ELR (cell line): ENCODE measurements at places on chromosomes 11 and 22.
A peak's percentile ranks its signal among the peaks of the same experiment; 100 is the strongest.

DNA sequence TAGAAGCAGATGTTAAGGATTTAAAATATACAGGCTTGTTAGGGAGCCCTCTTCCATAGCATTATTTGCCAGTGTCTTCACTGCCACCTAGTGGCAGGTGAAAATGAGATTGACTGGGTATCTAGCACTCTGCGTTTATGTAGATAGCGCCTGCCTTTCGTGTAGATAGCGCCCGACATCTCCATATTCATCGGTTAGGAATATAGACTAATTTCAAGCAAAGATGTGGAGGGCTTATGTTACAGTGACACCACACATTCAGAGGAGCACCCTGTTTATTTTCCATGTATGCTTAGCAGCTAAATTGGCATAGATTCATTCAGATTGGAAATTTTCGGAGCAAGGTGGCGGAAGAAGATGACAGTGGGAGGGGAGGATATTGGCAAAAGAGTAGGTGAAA lies 72.0 kb downstream of the SLC5A12 start:
- peak; percentile 60 for DNase-seq

GRCh38 chr11:112315057-112315720 lies 54.5 kb upstream of the PLET1 start:
- DNase-seq: no peak

GRCh38 chr22:23197836-23198235 lies 17.5 kb downstream of the BCR start:
- DNase-seq: no peak

DNA sequence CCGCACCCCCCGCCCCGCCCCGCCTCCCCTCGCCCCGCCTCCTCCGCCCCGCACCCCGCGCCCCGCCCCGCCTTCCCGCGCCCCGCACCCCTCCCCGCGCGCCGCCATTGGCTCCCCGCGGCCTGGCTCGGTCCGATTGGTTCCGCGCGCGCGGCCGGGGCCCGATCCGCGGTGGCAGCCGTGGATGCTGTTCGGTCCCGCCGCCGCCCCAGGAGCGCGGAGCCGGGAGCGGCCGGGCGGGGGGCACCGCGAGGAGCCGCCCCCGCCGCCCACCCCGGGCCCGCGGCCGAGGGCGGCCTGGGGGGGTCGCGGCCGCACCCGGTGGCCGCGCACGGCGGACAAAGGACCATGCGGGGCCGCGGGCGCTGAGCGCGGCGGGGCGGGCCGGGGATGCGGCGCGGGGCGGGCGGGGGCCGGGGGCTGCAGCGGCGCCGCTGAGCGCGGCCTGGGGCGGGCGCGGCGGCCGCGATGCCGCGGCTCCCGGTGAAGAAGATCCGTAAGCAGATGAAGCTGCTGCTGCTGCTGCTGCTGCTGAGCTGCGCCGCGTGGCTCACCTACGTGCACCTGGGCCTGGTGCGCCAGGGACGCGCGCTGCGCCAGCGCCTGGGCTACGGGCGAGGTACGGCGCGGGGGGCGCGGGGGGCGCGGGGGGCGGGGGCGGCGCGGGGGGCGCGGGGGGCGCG lies at the start of gene B4GALNT4:
Gene B4GALNT4, plus strand, starts transcription at position 164 of the 683 bp plus-strand sequence. Its CDS starts 305 bp downstream, at position 469.
- DNase-seq: peak; percentile 21

- DNase-seq: peak; percentile 81
Observed at GRCh38 chr11:128517451-128518230, 69.7 kb downstream of the ETS1 start.

GRCh38 chr11:128886406-128887124 lies 4.6 kb upstream of the KCNJ5 start:
- DNase-seq: peak; percentile 35

GRCh38 chr11:111135101-111135500 lies 110.4 kb upstream of the POU2AF2 start:
- DNase-seq: no peak

GRCh38 chr22:17639247-17639741 lies 737 bp downstream of the BCL2L13 start:
- DNase-seq: peak; percentile 70

- DNase-seq: no peak
Observed at GRCh38 chr11:9070749-9071491, 20.5 kb downstream of the SCUBE2 start.

DNA sequence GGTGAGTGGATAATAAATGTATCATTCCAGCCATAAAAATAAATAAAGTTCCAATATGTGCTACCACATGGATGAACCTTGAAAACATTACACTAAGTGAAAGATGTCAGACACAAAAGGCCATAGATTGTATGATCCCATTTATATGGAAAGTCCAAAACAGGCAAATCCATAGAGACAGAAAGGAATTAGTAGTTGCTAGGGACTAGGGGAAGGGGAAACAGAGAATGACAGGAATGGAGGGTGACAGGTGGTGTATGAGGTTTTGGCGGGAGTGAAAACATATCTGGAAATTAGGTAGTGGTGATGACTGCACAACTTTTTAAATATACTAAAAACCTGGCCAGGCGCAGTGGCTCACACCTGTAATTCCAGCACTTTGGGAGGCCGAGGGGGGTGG lies 15.2 kb upstream of the CARD10 start:
- DNase-seq: no peak

DNA sequence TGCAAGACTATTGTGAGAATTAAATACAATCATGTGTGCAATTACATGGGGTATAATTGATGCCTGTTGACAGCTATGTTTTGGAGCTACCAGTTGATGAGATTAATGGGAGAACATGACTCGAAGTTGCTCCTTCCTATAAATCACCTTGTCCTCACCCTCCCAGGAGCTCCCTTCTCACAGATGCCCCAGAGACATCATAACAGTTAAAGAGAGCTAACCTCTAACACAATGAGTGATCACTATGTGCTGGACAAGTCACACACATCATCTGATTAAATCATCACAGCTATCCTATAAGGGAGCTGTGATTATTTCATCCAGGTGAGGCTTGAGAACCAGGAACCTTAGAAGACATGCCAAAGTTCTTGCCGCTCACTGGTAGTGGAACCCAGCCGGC lies 394.2 kb downstream of the NTM start:
- DNase-seq: no peak

GRCh38 chr11:32290783-32291182 lies 144.6 kb downstream of the WT1 start:
- DNase-seq: no peak

DNA sequence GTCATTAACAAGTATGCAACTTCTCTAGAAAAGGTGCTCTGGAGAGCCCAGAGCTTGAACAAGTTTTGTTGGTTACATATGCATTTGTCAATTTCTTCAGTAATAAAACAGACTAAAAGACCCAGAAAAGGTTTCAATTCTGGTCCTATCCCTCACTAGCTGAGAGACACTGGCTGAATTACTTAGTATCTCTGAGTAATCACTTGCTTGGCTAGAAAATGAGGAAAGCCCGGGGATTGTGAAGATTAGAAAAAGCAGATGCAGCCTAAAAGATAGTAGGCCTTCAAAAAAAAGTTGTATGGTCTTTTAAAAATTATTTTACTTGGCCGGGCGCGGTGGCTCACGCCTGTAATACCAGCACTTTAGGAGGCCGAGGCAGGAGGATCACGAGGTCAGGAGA lies 41.2 kb downstream of the MAPK1 start:
- DNase-seq: no peak

DNA sequence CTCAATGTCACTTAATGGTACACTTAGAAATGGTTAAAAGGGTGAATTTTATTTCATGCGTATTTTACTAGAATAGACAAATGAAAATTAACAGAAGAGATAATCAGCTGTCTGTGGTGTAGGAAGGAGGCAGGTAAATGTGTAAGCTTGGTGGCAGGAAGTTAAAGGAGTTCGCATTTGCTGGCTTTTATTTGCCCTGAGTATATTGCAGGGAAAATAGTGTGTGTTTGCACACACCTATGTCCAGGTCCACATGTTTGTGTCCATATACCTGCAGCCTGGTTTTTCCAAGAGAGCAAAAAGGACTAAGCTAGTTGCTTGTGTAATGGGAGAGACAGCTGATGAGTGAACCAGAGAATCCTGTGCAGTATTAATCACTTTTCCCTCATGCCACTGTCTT lies 16.0 kb downstream of the NTM start:
- no peak for DNase-seq

DNA sequence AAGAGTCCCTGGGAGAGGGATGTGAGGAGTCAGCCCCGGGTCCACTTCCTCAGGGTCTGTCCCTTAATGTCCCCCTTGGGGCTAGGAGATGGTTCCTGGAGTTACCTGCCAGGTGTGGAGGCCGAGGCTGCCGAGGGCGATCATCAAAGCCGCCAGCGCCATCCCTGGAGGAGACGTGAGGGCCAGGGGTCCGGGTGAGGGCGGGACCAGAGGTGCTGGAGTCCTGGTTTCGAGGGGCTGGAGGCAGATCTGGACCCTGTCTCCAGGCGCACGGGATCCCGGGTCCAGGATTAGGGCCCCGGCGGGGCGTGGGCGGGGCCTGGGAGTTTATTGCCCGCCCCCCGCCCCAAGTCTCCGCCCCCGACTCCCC lies at the start of gene ART5:
Gene ART5, minus strand, starts transcription at position 292 of the 370 bp plus-strand sequence. Its CDS starts 130 bp downstream, at position 162.
- DNase-seq: no peak

DNA sequence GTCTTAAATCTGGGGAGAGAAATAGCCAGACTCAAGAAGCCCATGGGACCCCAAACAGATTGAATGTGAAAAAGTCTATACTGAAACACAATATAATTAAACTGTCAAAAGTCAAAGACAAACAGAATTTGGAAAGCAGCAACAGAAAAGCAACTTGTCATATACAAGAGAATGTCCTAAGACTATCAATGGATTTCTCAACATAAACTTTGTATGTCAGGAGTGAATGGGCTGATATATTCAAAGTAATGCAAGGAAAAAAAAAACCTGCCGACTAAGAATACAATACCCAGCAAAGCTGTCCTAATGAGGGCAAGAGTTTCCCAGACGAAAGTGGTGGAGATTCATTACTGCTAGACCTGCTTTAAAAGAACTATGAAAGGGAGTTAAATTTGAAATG lies 73.2 kb downstream of the TBC1D22A start:
- no peak for DNase-seq

DNA sequence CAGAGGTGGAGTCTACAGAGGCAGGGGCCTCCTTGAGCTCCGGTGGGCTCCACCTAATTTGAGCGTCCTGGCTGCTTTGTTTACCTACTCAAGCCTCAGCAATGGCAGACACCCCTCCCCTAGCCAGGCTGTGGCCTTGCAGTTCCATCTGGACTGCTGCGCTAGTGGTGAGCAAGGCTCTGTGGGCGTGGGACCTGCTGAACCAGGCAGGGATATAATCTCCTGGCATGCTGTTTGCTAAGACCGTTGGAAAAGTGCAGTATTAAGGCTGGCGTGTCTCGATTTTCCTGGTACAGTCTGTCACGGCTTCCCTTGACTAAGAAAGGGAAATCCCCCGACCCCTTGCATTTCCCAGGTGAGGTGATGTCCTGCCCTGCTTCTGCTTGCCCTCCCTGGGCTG lies 77.7 kb downstream of the GDPD4 start:
- no peak for DNase-seq

DNA sequence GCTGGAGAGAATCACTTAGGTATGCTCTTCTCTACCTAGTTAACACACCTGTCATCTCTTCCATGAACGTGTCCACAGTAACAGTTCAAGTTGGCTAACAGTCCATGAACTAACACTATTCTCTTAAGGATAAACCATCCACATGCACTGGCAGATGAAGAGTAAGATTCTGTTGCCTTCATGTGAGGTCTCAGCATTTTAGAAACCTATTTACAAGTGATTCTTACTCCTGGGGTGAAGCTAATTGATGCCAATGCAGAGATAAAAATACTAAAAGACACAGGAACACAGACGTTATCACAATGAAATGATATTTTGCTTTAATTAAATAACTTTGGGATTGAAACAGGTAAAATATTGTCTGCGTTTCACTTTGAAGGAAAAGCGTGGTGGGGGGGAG lies 1.3 kb downstream of the LRRC4C start:
- DNase-seq: no peak

GRCh38 chr11:33608386-33608785 lies 92.2 kb downstream of the C11orf91 start:
- DNase-seq: no peak

GRCh38 chr11:127340438-127340837 lies 339.9 kb upstream of the KIRREL3 start:
- DNase-seq: no peak

DNA sequence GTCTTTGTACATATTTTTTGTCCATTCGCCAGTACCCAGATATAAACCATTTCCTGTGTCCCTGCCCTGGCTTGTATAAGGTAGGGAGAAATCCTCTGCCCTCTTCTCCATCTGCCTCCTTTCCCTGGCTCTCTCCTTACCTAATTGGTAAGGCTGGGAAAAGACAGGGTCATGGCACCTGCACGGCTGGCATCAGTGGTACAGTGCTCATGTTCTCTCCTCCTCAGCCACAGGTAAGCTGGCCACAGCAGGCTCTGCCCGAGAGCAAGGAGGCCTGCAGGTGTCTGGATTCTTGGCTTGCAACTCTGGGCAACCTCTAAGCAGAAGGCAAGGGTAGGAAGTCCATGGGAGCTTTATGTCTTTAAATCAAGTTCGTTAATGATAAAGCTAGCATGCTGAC lies 419.9 kb downstream of the BUD13 start:
- no peak for DNase-seq

DNA sequence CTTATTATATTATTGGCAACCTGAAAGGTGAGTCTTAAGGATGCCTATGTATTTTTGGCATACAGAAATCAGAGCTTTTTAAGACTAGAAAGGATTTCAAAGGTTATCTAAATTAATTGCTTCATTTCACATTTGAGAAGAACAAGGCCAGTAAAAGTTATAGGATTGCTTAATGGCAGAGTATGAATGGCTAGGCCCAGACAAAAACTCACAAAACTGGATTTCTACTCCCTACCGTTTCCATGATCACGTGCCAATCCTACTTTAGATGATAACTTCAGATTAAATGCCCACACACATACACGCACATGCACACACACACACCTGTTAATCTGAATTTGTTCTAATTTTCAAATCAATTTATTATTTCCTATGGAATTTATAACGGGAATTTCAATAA lies 1.8 kb upstream of the PDE3B start:
- DNase-seq: no peak

DNA sequence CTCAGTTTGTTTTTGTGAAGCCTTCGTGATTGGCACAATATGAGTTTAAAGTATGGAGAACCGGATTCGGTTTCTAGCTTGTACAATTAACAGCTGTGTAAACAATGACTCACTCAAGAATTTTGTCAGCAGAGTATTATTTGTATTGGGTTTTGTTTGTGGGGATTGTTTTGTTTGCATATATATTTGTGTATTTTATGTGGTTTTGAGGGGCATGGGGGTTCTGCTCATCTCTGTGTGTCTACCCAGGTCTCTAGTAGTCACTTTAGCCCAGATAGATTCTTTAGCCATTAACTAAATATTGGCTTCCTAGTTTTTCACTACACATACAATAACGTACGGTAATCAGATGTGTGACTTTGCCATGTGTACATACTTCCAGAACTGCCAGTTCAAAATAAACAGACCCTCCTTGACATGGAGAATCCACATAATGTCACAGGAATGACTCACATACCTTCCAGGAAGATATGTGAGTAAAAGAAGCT lies 7.5 kb upstream of the MS4A7 start:
- peak; percentile 19 for DNase-seq
